AML-193 (cell line): ENCODE measurements at places on chromosomes 6 and 20.

DNA sequence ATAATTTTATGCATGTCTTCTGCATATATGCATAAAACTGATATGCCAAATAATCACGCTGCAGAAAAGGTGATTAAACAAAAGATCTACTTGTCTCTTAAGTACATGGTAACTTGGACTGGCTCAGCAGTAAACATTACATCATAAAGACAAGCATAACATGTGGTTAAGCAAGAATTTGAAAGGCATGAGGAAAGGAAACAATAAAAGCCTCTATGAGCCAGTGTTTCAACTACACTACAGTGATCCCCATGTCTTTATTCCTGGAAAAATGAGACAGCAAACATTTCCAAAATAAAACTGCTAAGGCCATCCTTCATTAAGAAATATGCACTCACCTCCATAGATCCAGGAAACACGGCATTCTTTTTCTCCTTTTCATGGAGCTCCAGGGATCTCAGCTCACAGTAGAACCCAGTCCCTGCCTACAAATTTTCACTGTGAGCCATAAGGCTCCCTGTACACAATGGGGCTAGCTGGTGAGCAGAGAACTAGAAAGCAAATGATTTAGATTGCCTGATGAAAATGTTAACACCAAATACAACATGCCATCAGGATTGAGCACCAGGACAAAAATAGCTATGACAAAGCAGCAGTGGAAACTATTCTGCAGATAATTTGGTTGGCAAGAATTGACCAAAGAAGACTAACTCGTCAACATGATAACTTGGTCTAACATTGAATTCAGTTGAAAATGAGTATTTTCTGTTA lies 156.1 kb downstream of the COL21A1 start:
- DNase-seq: peak; percentile 76

- no peak for DNase-seq
Observed at GRCh38 chr6:37103169-37104039, 66.5 kb upstream of the PIM1 start.

DNA sequence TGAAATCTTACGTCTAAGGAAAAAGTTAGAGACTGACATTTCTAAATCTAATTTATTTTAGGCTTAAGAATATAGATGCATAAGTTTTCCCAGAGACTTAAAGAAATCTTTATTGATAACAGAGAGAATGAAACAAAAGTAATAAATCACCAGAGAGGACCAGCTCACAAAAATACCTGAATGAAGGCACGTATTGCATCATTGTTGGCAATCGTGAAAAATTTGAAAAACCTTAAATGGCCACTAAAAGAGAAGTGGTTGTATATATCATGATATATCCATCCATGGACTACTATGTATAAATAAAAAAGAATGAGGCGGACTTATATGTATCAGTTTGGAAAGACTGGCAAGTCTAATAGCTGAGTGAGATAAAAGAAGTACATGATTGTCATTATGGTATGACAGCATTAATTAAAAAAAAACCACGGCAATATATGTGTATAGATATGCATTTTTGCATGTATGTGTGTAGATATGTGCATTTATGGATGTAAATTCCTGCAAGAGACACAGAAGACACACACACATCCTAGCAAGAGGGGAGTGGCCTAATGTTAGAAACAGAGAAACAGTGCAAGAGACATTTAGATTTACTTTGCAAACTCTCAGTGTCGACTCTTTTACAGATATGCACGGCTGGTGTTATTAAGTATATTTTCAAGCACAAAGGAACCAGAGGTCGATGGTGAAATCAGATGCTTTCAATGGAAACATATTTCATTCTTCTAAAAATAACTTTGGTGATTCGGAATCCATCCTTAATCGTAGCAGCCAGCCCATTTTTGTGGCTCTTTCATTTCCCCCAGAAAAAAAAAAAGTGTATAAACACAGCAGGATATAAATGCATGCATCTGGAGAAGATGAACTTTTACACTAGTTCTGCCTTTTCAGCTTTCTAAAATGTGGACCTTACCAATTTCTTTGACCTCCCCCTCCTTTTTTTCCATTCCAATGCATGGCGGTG lies 156.1 kb upstream of the SALL4 start:
- DNase-seq: no peak

- DNase-seq: no peak
Observed at GRCh38 chr6:14107711-14108494, 9.7 kb upstream of the CD83 start.

DNA sequence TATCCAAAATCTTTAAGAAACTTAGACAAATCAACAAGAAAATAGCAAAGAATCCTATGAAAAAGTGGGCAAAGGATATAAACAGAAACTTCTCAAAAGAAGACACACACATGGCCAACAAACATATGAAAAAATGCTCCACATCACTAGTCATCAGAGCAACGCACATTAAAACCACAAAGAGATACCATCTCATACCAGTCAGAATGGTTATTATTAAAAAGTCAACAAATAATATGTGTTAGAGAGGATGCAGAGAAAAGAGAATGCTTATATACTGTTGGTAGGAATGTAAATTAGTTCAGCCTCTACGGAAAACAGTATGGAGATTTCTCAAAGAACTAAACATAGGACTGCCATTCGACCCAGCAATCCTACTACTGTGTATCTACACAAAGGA lies 212.0 kb upstream of the DTNBP1 start:
- no peak for DNase-seq

DNA sequence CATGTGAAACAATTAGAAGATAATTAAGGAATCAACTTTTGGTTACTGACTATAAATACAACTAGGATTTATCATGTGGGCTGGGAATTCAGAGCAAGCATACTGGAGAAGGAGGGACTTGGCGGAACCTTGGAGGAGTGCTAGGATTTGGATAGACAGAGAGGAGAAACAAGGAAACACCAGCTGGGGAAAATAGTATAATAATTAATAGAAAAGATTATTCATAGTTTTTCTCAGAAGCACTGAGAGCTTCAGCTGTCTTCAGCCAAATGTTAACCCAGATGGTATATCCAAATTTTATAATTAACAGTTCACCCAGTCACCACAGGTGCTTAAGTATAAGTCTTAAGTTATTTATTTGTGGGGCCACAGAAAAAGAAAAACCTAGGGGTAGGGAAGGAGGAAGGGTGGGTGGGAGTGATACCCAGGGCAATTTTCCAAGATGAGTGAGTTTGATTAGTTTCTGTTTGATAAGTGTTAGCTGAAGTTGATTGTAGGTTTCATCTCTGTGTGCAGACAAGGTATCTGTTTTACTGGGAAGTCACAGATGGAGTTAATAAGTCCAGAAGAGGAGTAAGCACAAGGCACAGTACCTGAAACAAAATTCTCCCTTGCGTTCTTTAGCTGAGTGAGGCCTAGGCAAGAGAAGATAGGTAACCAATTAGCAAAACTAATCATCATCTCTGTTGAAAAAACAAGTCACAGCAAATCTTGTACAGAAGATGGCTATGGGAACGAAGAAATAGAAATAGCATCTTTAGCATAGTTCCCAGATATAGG lies 175.5 kb downstream of the TFAP2B start:
- no peak for DNase-seq

- no peak for DNase-seq
Observed at GRCh38 chr6:25472306-25472705, 179.7 kb upstream of the SCGN start.

- no peak for DNase-seq
Observed at GRCh38 chr6:45439861-45440388, 62.2 kb upstream of the SUPT3H start.
